ENCODE measurements at places on chromosomes 6 and 20. TPM values are rescaled to one million over a fixed set of nuclear protein-coding genes. Genes with fewer than 3 reads are reported as not detected.

NOP56 gene
- total RNA-seq: 606 TPM

FAM83C gene
- not detected for total RNA-seq

RHAG gene
- 0.07 TPM for total RNA-seq

TBXT gene
- total RNA-seq: not detected

TMC2 gene
- total RNA-seq: not detected

TGIF2 gene
- 5.0 TPM for total RNA-seq

RUNX2 gene
- 0.81 TPM for total RNA-seq

SGK2 gene
- 5.6 TPM for total RNA-seq

TCF21 gene
- total RNA-seq: not detected

C6orf52 gene
- total RNA-seq: 1.7 TPM

KIF25 gene
- total RNA-seq: not detected

SOBP gene
- total RNA-seq: 1.1 TPM

DPPA5 gene
- total RNA-seq: not detected

NKAIN4 gene
- 10.3 TPM for total RNA-seq

FAM217A gene
- not detected for total RNA-seq

PRSS35 gene
- total RNA-seq: not detected

CD24 gene
- 281 TPM for total RNA-seq

RIPPLY2 gene
- total RNA-seq: 0.64 TPM

SIRPG gene
- not detected for total RNA-seq

KIF6 gene
- total RNA-seq: 0.48 TPM

MEI4 gene
- not detected for total RNA-seq

CAP2 gene
- 11.7 TPM for total RNA-seq

BANF2 gene
- not detected for total RNA-seq

BPIFA1 gene
- not detected for total RNA-seq

GLP1R gene
- not detected for total RNA-seq

SLC22A16 gene
- total RNA-seq: not detected

RAET1E gene
- 2.6 TPM for total RNA-seq

MTFR2 gene
- 12.1 TPM for total RNA-seq

NT5E gene
- total RNA-seq: 44.9 TPM

PDYN gene
- not detected for total RNA-seq

RBBP8NL gene
- total RNA-seq: not detected
